ENCODE measurements at places on chromosomes 4 and X. TPM values are rescaled to one million over a fixed set of nuclear protein-coding genes. Genes with fewer than 3 reads are reported as not detected.

DNA sequence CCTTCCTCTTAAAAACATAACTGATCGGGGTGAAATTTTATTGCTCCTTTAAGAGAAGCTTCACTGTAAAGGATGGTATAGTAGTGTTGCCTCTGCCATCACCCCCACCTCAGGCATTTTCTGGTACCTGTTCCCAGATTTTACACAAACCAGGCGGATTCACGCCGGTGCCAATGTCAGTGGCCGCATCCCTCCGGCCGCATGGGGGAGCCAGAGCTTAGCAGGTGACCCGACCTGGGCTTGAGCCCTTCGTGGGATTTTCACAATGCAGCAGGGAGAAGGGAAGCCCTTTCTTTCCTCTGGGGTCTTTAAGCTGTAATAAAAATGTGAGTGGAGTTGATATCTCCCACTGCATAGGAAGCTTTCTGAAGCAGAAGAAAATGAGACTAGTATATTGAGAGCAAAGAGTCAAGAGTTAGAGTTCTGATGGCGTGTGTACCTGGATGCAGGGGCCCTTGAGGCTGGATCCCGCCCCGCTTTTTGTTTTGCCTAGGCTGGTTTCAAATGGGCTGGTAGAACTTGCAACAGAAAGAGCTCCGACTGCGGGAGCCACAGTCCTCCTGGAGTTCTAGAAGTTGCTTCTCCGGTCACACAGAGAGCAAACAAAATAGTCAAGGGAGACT is 59.4 kb downstream of the POLR2B start:
- peak; percentile 67 for DNase-seq

GRCh38 chr4:151331276-151332042 is 6.1 kb upstream of the SH3D19 start:
- no peak for DNase-seq

- peak; percentile 34 for DNase-seq
Observed at GRCh38 chr4:89752932-89753598, 83.9 kb downstream of the SNCA start.

GAGE12E gene
- total RNA-seq, result not detected

STARD8 gene
- total RNA-seq, result 16.1 TPM

TCEAL4 gene
- 43.1 TPM for total RNA-seq

MAGEA4 gene
- not detected for total RNA-seq

CLNK gene
- not detected for total RNA-seq

RTL9 gene
- 1.3 TPM for total RNA-seq
